Activated naive CD8-positive, alpha-beta T cell treated with anti-CD3 and anti-CD28 coated beads for 36 hours (primary cell): ENCODE measurements at places on chromosomes 5 and 9. TPM values are rescaled to one million over a fixed set of nuclear protein-coding genes. Genes with fewer than 3 reads are reported as not detected.

Gene CCNJL
- not detected for total RNA-seq

Gene IFNE
- not detected for total RNA-seq

Gene NUTM2G
- not detected for total RNA-seq

Gene CTSV
- total RNA-seq = 0.20 TPM

Gene SLC25A2
- not detected for total RNA-seq

DNA sequence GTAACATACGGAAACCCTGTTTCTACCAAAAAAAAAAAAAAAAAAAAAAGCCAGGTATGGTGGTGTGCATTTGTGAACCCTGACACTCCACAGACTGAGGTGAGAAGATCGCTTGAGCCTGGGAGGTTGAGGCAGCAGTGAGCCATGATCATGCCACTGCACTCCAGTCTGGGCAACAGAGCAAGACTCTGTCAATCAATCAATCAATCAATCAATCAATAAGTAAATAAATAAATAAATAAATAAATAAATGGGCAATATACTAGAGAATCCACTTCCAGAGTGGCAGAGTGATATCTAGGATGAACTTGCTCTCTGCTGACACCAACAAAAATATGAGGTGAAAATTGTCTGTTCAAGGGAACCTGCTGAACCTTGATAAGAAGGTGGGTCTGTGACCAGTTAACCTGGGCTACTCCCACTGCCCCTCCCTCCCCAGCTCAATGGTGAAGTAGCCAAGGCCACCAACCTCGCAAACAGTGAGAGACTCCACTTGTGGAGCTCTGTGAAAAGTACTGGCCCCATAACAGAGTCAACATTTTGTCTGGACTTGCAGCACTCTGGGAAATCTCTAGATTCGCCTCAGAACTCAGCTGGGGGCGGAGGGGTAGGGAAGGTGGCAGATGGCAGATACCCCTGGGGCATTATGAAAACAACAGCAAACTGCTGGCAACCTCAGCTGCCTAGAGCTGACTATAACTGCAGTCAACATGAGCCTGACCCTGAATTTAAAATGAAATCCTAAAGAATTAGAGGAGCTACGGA, 163.7 kb downstream of the ROR2 start:
- no peak for DNase-seq

GRCh38 chr5:45532826-45533624, 163.2 kb downstream of the HCN1 start:
- no peak for DNase-seq

DNA sequence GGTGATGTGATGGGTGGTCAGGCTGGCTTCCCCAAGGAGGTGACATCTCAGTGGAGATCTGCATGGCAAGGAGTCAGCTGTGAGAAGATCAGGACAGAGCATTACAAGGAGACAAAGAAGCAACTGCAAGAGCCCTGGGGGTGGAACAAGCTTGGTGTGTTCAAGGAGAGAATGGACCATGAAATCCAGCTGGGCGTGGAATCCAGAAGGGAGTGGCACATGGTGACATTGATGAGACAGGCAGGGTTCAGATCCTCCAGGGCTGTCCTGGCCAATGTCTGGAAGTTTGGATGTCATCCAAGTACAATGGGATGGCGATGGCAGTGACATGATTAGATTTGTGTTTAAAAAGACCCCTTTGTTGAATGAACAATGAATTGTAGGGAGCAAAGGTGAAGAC, 175.6 kb downstream of the MACROH2A1 start:
- DNase-seq = no peak

DNA sequence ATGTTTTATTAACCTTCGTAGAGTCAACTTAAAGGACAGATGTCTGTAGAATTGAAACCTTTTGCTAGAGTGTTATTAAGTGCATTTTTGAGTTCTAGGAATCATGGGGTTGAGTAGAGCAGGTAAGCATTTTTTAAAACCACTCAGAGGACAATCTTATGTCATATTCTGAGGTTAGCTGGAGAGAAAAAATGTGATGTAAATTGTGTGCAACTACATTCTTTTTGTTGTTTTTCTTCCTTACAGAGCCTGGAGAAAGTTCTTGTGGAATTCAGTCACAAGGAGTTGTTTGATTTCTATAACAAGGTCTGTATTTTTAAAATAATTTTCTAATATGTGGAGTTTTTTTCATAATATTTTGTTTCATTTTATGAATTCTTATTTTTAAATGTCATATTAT, 206.4 kb downstream of the COMMD10 start:
- no peak for DNase-seq

DNA sequence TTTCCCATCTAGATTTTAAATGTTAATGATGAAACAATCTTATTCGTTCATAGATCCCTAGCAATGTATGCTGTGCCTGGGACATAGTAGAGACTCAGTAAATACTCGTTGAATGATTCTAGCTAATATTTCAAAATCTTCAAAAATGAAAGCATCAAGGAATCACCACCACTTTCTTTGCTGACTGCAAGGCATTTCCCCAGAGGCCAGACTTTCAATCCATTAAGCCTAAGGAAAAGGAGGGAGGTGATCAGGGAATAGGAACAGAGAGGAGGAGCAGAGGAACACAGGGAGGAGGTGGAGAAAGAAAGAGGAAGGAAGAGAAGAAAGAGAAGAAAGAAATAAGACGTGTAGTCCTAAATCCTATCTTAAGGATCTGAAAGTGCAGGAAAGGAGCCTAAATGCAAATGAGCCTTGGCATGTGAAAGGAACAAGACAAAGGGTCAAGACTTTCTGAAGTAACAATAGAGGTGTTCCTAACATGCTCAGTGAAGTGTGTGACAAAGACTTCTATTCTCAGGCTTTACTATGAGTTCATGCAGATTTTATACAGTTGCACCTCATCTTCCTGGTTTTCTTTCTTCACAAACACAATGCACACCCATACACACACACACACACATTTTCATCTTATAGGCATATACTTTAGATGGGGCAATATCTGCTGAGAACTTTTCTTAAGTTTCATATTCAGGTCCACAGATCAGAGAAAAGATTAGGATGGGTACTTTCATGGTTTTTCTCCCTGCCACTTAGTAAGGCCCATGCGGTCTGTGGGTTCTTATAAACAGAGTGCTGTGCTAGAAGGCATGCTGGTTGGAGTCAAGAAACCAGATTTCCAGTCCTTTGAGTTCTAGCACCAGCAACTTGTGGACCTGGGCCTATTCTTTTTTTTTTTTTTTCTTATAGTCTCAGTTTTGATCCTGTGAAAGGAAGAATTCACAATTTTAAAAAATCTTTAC, 512.2 kb upstream of the TNC start:
- no peak for DNase-seq

DNA sequence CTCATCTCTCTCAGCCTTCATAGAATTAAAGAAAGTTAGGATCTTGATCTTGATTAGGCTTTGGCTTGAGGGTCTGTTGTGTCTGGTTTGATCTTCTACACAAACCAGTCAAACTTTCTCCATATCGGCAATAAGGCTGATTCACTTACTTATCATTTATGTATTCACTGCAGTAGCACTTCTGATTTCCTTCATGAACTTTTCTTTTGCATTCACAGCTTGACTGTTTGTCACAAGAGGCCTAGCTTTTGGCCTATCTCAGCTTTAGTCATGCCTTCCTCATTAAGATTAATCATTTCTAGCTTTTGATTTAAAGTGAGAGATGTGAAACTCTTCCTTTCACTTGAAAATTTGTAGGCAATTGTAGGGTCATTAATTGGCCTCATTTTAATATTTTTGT, 62.8 kb downstream of the SH3RF2 start:
- DNase-seq = no peak

GRCh38 chr5:43973318-43973717, 370.3 kb downstream of the NNT start:
- no peak for DNase-seq

GRCh38 chr9:136728548-136729123, 14.1 kb downstream of the LCN10 start:
- DNase-seq = no peak

DNA sequence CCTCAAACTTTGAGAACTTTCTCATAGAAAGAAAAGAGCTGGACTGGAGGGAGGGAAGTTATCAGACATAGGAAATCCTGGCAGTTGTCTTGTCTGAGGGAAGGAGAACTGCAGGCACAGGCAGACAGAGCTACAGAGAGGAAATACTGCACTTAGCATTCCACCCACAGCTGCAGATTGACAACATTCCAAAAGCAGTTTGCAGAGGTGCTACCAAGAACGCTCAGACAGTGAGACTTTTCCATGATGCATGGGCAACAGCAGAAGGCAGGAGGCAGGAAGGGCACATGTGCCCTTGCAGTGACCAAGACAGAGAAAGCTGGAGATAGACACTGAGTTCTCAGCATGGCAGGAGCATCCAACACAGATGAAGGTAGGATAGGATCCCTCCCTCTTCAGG, 327.5 kb upstream of the ZNF462 start:
- DNase-seq = no peak

GRCh38 chr9:23493219-23493618, 332.8 kb downstream of the ELAVL2 start:
- no peak for DNase-seq

- no peak for DNase-seq
These were observed 41.7 kb downstream of the TMEM167A start for GRCh38 chr5:83035373-83036100.

DNA sequence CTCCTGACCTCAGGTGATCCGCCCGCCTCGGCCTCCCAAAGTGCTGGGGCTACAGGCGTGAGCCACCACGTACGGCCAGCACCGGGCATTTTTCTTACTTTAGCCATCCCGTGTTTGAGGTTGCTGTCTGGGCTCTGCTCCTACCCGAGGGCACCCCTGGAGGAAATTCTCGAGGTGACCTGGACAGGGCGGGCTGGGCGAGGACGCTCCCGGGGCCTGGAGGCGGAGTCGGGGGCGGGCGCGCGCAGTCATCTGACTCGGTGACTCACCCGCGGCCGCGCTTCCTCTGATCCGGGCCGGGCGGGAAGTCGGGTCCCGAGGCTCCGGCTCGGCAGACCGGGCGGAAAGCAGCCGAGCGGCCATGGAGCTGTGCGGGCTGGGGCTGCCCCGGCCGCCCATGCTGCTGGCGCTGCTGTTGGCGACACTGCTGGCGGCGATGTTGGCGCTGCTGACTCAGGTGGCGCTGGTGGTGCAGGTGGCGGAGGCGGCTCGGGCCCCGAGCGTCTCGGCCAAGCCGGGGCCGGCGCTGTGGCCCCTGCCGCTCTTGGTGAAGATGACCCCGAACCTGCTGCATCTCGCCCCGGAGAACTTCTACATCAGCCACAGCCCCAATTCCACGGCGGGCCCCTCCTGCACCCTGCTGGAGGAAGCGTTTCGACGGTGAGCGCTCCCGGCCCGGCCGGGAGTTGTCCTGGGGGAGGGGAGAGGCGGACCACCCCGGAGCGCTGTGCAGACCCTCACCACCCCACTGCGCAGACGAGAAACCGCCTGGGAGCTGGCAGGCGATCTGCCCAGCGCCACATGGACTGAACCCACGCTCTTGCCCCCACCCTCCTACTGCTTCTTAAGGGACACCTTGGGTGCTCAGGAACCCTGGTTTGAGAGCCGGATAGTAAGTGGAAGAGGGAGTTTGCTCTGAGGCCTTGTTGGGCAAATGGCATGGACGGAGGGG, at the start of gene HEXB:
HEXB (plus strand) TSS at position 334 of the 952 bp plus-strand sequence; CDS start at position 362, 28 bp downstream.
- peak; percentile 90 for DNase-seq

DNA sequence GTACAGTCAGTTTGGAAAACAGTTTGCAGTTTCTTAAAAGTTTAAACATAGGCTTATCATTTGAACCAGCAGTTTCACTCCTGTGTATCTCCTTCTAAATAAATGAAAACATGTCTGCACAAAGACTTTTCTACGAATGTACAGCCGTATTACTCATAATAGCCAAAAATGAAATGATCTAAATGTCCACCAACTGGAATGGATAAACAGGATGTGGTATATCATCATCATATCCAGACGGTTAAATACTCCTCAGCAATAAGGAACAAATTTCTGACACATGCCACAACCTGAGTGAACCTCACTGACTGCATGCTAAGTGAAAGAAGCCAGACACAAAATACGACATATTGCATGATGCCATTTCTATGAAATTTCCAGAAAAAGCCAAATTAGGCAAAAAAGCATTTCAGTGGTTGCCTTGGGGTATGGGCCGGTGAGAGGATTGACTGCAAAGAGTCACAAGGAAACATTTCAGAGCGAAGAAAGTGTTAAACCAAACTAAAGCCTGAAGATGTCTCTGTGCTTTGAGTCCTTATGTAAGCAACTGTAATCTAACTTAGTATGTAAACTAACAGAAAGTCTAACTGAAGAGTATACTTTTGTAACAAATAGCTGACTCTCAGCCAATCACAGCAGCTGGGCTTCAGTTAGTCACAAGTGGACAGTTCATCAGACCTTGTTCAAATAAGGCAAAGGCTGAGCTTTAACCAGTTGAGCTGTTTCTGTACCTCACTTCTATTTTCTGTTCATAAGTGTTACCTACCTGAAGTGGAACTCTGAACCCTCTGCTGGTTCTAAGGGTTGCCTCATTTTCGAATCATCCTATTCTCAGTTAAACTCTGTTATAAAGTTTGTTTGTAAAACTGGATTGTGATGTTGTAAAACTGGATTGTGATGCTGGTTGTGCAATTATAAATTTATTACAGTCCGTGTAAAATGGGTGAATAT, 65.2 kb downstream of the TRIO start:
- DNase-seq = no peak

DNA sequence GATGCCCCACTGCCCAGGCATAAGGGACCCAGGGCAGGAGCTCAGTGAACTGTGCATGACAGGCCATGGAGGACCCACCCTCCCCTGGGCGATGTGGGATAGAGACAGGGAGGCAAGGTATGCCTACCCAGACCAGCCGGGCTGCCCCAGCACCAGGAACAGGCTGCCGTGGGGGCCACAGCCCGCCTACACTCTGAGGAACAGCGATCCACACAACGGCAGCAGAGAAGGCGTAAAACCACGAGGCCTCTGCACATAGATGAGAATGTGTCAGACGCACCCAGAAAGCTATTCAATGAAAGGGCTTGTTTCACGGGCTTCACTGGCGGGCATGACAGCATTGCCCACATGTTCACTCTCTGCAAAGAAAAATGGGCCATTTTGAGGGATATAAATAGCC, 49.5 kb downstream of the SEMA4D start:
- peak; percentile 72 for DNase-seq

GRCh38 chr5:103345461-103345860, 86.9 kb downstream of the MACIR start:
- no peak for DNase-seq

- peak; percentile 55 for DNase-seq
These were observed 8.6 kb downstream of the ITK start for GRCh38 chr5:157189223-157189622.

DNA sequence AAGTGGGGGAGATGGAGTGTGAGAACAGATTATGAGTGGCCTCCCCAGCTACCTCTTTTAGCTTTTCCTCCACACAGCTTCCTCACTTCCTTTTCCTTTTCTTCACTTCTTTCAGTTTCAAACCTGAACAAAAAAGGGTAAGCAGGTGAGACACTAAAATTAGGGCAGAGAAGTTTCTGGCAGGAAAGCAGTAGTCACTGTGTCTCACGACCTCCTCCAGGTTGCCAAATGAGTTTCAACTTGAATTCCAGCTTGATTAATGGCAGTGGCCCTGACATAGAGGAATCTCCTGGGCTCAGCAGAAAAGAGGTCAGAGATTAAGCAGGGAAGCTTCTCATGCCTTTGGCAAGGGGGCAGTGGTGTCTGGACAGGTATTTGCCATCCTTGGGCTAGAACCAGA, 63.7 kb upstream of the SPINK5 start:
- no peak for DNase-seq

- no peak for DNase-seq
These were observed 569.6 kb upstream of the BRINP1 start for GRCh38 chr9:119938871-119939270.

GRCh38 chr9:88587885-88588649, 53.1 kb downstream of the NXNL2 start:
- DNase-seq = no peak

- no peak for DNase-seq
These were observed 70.7 kb downstream of the GDNF start for GRCh38 chr5:37769108-37769507.

GRCh38 chr5:9187614-9188013, 358.3 kb downstream of the SEMA5A start:
- DNase-seq = no peak
